ENCODE measurements at places on chromosomes 3 and 15.

DNA sequence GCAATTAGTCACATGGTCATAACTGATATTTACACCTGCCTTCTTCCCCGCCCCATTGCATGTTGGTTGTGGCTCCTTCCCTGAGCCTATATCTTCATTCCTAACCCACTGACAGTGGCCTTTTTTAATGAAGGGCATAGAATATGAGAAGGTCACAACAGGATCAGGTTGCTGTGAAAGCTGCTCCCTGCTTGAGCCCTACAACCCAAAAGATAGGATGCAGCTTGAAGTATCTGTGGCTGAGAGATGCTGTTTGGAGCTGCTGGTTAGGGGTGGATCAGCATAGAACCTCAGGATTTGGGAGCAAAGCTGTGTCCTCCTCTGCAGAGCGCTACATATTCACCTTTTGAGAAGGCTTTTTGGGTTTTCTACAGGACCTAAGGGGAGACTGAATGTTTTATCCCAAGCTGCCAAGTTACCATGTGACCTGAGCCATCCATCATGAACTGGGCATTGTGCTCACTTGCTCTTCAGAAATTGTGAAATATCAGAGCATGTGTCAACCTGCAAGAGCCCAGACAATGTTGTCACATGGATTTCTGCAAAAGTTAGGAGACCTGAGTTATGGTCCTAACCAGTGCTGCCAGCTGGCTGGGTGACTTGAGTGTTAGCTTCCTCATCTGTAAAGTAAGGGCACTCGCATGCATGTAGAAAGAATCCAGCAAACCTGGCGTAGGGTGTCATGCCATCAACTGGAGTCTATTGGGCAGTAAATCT, 49.8 kb upstream of the ARL8B start:
- no peak for DNase-seq

DNA sequence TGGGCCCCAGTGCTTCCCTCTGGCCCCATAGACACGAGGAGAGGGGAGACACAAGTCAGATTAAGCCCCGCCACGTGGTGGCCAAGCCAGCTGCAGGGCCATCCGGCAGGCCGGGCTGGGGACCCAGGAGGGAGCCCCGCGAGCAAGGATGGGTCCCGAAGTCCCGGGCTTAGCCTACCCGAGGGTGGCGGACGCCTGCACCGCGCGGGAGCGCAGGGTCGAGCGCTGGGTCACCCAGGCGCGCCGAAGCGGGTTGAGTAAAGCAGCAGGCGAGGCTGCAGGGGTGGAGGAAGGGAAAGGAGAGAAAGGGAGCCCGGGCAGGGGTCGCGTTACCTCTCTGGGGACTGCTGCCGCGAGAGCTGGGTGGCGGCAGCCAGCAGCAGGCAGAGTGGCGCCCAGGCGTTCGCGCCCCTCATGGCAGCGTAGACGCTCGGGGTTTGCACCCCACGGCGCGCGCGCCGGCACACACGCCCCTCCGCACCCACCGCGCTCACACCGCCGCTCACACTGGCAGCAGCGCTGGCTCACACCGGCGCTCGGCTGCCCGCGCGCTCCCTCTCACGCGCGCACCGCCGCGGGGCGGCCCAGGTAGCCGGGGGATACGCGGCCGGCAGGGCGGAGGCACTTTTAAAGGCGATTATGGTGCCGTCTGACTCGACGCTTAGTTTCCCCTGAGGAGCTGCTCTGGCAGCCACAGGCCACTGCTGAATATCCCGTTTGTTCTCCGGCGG, at the start of gene PCOLCE2:
Gene PCOLCE2, minus strand, starts transcription at position 603 of the 731 bp plus-strand sequence. Its CDS starts 187 bp downstream, at position 416.
- DNase-seq = peak; percentile 56

DNA sequence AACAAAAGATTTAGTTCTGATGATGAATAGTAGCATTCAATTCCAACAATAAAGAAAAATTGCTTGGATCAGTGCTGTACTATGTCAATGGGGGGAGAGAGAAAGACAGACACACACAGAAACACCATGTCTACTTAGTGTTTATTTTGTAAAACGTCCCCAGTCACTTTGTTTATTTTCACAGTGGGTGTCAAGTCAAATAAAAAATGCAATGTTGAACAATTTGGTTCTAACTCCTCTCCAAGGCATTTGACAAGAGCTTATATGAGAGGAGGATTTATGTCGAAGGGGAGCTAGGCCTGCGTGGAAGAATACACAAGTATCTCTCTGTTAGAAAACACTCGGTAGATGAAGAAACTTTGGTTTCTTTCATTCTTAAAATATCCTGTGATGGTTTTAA, 201.7 kb upstream of the SLC2A2 start:
- DNase-seq = no peak

DNA sequence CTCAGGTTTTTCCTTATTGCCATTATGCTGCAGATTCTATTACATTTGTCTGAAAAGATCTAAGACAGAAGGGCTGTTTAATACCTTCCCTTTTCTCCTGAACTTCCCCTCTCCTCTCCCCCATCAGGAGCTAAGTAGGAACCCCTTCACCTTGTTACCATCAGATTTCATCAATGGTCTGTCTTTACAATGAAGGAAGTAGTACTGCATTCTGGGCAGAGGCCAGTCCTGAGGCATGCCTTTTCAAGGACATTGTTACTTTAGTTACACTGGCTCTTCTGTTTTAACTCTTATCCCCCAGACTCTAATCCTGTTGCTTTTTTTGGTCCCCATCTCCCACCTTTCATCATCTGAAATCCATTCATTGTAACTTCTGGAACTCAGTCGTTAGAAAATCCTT, 8.1 kb downstream of the CTNNB1 start:
- no peak for DNase-seq

- DNase-seq = no peak
These were observed 67.5 kb downstream of the TMEM44 start for GRCh38 chr3:194565597-194566190.

DNA sequence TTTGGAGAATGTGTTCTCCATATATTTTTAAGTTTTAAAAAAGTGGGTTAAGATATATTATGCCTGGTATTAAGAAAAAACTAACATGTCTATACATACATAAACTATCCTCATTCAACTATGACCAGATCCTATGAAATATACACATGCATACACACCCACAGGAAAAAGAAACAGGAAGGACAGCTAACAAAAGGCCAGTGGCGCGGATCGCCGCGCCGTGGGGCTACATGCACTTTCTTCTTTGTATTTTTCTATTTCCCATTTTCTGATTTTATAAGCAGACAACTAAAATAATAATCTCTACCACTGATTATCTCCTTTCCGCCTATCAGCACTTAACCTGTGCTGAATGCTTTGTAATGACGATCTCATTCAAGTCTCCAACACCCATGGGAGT, 160.1 kb downstream of the OR4M2 start:
- no peak for DNase-seq

DNA sequence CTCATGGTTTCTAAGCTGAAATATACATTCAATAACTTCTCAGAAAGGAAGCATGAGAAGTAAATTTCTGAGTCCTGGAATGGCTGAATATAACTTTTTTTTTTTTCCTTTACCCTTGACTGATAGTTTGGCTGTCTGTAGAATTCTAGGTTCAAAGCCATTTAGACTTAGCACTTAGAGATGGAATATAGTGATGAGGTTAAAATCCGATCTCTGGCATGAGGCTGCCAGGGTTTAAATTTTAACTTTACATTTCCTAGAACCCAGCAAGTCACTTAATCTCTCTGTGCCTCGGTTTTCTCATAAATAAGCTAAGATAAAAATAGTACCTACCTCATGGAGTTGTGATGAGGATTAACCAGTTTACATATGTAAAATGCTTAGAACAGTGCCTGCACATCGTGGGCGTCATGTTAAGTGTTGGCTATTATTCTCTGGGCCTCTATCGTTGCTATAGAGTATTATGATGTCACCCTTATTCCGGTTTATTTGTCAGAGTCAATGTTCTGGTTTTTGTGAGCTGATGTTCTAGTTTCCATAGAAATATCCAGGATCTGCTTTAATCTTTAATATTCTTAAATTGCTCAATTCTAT, 199.8 kb upstream of the TLE3 start:
- DNase-seq = no peak

All from activated T-cell treated with anti-CD3 and anti-CD28 coated beads, Interleukin-2, amount 50 U/mL, for 24 hours (primary cell).